Activated CD8-positive, alpha-beta memory T cell treated with anti-CD3 and anti-CD28 coated beads for 1 hour (primary cell): ENCODE measurements at places on chromosomes 5 and 9.

DNA sequence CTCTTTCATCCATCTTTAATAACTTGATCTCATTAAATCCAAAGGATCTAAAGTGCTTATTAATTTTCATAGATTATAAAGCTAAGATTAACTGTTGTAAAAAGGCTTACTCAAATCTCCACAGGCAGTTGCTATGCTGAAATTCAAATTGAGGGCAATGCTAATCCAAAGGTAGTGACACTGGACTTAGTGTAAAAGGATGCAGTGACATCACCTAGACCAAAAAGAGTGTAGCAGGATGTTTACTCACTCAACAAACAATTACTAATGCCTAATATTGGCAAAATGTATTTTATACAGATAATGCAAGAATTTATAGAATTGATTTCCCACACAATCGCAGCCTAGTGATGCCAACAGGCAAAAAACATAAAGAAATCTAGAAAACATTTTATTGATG, 756.2 kb downstream of the CDH9 start:
- no peak for DNase-seq

GRCh38 chr5:168415971-168416370, 70.3 kb upstream of the RARS1 start:
- no peak for DNase-seq

DNA sequence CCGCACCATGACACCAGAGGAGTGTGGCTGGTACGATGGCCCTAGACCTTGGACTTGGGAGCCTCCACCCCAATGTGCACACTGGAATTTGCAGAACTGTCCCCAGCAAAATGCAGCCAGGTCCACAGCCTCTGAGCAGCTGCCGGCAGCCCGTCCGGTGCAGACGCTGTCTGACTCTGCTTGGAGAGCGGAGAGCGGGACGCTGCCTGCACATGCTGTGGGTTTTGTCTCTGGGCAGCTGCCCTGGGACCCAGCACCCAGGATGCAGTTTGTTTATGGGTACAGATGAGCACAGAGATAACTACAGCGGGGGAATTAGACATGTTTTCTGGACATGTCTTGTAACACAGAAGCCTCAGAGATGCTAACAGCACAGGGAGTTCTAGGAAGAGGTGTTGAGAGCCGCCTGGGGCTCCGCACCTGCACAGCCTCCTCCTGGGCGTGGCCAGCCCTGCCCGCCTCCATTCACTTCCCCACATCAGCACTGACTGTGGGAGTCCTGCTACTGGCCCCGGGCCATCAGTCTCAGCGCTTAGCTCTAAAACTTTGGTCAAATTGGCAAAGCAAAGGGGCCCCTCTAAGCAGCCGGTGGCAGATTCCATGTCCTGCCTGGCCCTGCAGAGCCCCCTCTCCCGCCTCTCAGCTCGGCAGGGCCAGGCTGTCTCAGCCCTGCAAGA, 159.6 kb downstream of the IRX2 start:
- no peak for DNase-seq

DNA sequence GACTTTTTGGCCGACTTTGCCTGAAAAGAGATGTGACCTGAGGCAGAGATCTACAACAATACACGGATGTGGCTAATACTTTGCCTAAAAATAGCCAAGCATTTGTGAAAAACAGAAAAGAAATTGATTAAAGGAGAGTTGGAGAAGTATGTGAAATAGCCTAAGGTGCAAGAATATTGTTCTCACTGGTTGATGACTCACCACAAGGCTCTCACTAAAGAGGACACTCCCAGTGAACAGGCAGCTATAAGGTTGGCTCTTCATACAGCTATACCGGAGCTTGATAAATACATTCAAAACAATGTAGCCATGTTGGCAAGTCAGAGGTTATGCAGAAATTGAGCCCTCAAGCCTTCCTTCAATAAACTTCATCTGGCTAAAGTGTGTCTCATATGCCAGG, 317.2 kb upstream of the GRAMD2B start:
- DNase-seq, result no peak

- no peak for DNase-seq
Observed at GRCh38 chr5:14944350-14944739, 72.8 kb upstream of the ANKH start.

DNA sequence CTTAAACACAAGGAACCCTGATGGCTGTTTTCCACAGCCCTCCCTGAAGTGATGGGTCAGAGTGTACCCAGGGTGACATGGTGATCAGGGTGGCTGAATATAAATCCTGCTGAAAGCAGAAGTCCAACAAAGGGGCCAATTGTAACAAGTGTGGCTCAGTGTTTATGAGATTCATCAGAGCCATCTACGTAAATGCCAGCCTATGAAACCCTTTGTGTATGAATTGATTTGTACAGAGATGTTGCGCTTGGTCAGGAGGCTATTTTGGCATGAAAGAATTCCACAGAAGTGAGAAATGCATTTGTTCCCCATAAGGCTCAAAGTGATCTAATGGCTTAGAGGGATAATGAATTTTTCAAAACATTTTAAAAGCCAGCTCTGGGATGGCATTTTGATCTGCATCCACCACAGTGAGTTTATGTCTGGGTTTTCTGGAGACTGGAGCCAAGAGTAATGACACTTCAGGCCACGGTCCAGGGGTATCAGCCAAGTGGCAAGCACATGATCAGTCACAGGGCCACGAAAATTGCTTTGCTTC, 12.4 kb downstream of the PRUNE2 start:
- DNase-seq, result no peak

DNA sequence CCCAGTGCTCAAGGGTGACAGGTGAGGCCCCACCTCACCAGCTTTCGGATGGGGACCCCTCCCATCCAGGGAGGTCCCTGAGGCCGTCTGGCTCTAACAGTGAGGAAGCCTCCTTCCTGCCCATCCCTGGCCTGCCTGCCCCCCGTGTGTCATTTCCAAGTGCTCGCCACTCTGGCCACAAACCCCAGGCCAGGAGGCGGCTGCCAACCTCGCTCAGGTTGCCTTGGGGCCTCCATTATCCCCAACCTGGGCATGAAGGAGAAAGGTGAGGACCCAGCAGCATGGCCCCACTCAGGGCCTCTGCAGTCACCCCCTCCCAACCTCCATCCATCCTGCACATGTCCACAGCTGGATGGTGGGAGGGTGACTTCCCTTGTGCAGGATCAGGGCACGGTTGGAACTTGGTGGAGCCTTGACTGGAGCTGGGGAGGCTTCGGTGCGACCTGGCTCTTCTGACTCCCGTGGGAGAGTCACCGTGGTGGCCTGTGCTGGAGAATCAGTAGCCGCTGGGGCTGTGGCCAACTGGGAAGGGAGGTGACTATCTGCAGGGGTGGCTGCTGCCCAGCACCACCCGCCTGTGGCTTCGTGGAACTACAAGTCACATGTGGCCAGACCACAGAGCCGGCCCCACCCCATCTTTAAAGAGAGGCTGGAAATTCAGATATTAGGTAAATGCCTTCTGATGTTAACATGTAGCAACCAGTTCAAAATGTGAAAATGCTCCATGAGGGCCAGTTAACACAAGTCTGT, 37.5 kb upstream of the GFPT2 start:
- no peak for DNase-seq

- no peak for DNase-seq
Observed at GRCh38 chr5:128870373-128870772, 94.9 kb upstream of the SLC27A6 start.

- no peak for DNase-seq
Observed at GRCh38 chr5:168941901-168942300, 359.0 kb downstream of the SLIT3 start.

GRCh38 chr9:92474587-92474986, 7.7 kb downstream of the ASPN start:
- DNase-seq, result no peak

DNA sequence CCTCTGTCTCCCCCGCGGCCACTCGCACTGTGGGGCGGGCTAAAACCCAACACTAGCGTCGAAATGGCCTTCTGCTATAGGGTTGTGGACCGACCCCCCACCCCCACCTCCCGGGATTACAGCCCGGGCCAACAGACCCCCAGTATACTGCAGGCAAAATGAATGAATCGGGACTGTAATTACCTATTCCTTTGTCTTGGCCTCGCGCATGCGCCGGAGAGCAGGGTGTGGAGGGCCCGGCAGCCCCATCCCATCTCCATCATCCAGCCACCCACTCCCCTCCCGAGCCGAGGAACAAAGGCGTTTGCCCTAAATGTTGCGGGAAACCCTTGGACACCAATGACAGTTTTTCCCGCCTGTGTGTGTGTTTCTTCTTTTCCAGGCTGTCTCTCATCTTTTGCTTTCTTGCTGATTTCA, 1.6 kb downstream of the BASP1 start:
- no peak for DNase-seq

DNA sequence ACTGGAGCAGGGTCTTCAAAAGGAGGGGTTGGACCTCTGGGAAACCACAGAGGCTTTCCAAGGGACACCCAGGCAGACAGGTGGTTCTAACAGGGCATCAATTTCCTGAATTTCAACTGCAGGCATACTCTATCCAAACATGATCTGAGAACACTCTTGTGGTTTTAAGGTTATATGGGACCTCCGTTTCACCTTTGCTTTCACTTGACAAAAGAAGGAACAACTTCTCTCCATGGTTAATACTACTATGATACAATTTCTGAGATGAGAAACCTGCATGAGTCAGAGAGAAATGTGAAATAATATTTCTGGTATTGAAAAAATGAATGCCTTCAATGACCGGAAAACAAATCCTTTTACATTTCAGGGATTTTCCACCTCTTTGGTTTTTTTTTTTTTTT, 28.0 kb upstream of the ERAP1 start:
- DNase-seq, result no peak

- DNase-seq, result no peak
Observed at GRCh38 chr5:72511366-72511765, 4.2 kb upstream of the ZNF366 start.

GRCh38 chr9:76529653-76530052, 70.7 kb downstream of the GCNT1 start:
- no peak for DNase-seq

DNA sequence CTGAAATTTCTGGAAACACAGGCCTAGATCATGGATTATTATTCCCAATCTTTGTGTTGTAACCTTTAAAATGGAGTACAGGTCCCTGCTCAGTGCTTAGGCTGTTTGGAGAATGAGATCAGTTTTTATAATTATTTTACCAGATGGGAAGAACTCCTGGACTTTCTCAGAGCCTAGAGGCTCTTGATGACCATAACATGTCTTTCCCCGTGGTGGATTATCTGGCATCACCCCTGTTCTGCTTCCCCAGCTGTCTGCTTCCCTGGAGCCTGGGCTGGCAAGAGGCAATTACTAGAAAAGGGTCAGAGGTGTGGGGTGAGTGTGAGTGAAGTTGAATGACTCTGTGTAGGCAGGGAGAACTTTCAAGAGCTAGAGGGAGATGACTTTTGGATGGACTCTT, 143.0 kb downstream of the CARTPT start:
- no peak for DNase-seq

- DNase-seq, result no peak
Observed at GRCh38 chr5:139692679-139693308, 44.6 kb downstream of the CXXC5 start.

DNA sequence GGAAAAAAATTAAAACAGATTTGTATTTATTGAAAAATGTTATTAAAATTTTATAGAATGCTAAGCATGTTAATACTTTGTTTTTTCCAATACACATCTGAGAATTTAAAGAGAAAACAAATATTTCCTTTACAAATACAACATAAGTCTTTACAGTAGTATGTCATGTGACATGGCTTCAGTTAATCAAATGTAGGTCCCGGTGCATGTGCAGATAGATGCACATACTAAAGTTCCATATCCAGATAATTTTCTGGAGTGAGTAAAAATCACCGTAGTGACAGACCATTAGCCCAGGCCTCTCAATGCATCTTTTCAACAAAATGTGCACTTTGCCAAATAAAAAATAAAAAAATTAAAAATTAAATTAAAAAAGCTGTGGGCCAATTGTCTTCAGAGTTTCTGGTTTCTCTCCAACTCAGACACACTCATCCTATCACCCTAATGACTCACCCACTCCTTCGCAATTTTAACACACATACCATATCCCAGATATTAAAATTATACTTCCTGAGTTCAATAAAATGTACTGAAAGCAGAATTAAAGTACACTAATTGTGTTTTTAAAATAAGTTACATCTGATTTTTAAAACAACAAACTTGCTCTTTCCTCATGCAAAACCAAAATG, 508.1 kb downstream of the NR2F1-AS1 start:
- DNase-seq, result no peak

DNA sequence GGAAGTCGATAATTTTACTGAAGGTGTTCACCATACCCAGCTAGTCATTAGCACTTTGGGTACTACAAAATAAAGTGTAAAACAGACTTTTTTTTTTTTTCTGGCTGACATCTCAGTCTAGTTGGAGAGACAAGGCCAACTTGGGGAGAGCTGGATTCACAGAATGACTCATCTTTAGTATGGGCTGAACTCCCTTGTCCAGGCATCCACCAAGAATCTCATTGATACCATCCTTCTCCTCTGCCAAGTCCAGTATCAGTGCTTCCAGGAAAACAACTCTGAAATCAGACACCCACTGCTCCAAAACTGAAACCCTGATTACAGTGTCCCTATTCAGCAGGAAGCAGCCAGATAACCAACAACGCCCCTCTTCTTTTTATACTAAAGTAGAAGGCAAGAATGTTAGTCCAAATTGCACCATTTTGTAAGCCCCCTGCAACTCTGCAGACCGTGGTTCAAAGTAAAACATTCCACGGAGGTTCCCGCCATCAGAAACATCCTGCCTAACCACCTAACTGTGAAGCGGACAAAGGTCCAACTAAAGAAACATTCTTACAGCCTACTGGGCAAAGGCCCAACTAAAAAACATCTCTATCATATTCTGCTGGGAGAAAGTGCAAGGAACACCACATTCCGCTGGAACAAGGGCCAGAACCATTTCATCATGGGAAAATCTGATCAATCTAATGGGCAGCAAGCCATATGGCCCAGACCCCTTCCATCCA, 728.2 kb downstream of the BRINP1 start:
- DNase-seq, result no peak

GRCh38 chr9:35628389-35628991, 10.3 kb upstream of the CD72 start:
- no peak for DNase-seq

- no peak for DNase-seq
Observed at GRCh38 chr5:45017568-45017967, 208.8 kb downstream of the MRPS30 start.

- no peak for DNase-seq
Observed at GRCh38 chr9:112945620-112946208, 55.0 kb upstream of the SLC46A2 start.

DNA sequence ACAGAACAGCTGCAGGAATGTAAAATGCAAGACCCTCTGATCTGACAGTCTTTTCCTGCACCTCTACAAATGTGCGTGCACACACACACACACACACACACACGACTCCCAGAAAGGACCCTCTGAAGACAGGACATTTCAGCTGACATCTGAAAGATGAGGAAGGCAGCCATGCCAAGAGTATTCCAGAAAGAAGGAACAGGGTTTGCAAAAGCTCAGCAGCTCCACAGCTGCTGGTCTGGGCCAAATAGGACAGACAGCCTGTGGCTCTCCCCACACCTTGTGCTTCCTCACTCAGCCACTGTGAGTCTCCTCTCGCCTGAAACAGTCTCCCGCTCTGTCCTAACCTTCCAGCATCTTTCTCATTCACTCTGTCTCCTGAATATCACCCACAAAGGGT, 189.0 kb downstream of the PALM2AKAP2 start:
- no peak for DNase-seq
